ENCODE measurements at places on chromosomes 4 and X.

DNA sequence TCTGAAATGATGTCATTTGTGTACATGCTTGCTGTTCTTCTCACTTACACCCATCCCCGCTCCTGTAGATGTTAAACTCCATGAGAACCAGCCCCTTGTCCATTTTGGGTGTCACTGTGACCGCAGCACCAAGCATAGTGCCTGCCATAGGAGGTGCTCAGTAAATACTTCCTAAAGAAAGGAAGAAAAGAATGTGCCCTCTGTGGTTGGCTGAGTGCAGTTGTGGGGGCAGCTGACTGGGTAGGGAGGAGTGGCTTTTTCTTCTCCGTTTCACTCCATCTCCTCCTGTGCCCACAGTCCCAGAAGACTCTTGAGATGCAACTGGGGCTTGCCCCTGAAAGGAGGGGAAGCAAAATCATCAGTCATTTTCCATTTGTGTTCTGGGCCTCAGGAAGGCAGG lies 25.5 kb downstream of the PHEX start:
- DNase-seq = no peak

DNA sequence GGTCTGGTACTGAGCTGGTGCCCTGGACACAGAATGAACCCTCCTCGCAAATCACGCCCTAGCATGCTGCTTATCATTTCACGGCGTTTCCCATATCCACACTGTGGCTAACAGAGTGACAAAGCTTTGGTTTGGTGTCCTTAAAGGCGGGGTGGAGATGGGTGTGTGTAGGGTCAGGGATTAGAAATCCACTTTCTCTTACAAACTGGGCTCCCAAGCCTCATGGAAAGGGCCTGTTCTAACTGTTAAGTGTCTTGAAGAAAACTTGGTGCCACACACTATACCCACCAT lies 735 bp upstream of the CHRDL1 start:
- DNase-seq = no peak

GRCh38 chrX:12647230-12647629 lies 144.0 kb upstream of the PRPS2 start:
- DNase-seq = no peak

DNA sequence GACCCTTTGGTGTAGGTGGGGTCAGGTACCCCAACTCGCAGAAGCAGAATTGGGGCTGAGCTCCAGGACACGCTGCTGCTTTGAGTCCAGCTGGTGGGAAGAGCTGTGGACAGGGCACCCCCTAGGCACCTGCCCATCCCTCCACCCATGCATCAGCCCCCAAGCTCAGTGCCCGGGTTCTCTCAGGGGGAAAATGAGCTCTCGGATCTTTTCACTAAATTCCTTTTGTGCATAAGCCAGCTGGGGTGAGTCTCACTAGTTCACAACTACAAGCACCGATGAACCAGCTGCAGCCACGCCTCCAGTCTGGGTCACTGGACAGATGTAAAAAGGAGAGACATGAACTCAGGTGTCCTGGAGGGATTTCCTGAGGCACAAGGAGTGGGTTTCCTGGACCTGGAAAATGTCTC lies 286.8 kb downstream of the CRLF2 start:
- no peak for DNase-seq

DNA sequence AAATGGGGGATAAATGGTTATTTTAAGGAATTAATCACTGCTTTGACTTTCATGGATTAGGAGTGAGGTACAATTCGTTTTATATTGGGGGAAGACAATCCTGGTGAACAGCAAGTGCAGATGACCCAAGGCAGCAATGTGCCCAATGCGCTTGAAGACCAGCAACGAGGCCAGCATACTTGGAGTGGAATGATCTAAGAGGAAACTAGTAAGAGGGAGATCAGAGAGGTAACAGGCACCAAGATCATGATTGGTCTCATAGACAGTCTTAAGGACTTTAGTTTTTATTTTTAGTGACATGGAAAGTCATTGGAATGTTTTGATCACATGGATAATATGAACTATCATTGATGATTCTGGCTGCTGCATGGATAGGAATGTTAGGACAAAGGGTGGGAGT lies 90.6 kb downstream of the BMPR1B start:
- DNase-seq = no peak

DNA sequence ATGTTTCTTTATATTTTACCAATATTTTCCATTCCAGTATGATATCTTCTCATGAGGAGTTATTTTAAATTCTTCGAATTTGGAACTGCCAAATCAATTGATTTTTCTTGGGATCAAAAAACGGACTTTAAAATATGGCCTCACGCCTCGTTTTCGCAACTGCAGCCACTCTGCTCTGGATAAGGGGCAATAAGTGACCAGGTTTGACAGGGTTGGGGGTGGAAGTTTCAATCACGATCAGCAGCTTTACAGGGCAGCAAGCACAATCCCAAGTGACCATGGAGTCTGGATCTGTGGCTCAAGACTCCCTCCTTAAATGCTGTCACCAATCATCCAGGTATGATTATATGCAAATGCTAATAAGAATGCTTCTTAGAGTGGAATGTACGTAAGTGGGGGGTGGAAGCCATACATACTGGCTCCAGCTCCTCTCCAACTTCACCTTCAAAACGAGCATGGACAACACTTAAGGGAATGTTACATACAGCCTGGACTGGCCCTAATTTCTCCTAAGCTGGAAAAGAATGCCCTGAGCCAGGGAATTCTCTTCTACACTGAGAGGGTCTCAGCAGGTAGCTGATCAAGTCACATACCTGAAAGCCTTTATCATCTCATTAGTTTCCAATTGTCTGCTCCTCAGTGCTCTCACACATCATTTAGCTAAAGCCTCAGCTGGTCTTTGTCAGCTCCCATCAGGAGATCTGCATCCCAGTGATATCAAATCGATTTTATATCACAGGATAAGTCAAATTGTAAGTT lies 176.9 kb upstream of the DCAF8L1 start:
- no peak for DNase-seq

Measured in activated CD4-positive, alpha-beta T cell treated with anti-CD3 and anti-CD28 coated beads, Interleukin-2, amount 50 U/mL, for 4 hours (primary cell).